Hematopoietic multipotent progenitor cell treated with erythropoietin and hydrocortisone succinate and interleukin-3 and kit ligand, for 8 days (in vitro differentiated cells): ENCODE measurements at places on chromosomes 1 and 21.

- no peak for DNase-seq
These were observed 120.3 kb upstream of the ATP1A1 start for GRCh38 chr1:116252785-116253184.

GRCh38 chr21:45416620-45417019, 11.7 kb downstream of the COL18A1 start:
- DNase-seq, result no peak

DNA sequence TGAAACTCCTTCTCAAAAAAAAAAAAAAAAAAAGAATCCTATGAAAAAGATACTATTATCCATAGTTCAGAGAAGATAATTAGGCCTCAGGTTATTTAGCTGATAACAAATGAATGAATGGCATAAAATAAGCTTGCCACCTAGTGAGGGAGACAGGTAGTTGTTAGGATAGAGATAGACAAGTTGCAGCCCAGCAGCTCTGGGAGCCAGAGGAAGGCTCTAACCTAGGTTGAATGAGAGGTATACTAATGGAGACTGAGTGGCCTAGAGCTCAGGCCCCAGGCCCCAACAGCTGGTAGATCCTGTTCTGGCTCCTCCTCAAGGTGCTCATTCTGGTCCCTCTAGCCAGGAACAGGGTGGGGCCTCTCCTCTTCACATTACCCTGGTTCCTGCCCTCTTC, 20.6 kb upstream of the RSPO1 start:
- no peak for DNase-seq

DNA sequence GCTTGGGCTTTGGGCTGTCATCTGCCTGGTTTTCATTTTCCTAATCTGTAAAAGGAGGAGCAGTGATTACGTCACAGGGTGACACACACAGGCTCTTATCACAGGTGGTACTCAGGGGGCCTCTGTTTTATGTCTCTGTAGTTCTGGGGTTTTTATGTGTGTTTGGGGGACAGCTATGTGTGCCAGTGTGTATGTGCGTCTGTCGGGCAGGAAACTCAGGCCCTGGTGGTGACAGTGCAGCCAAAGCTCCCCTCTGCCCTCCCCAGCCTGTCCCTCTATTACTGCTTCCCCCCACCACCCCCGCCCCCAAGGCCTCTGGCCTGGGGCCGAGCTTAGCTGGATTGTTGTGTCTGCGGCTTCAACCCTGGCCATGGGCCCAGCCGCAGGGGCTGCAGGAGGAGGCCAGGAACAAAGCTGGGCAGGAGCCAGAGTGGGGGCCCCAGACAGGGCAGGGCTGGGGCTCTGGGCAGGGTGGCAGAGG, 13.3 kb downstream of the MFAP2 start:
- no peak for DNase-seq

DNA sequence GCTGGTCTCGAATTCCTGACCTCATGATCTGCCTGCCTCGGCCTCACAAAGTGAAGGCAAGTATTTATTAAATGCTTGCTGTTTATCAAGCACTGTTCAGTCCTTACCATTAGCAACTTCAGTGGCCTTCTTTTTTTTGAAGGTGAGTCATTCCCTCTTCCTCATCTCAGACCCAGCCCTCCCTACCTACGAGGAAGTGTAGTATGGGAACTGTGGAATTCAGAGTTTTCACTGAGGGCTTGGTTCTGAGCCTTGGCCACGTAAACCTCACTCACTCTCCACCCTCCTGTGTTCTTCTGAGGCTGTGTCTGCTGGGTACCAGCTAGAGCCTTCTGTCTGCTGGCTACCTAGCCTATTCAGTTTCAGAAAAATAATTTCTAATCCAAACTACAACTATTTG, 218.3 kb upstream of the SGIP1 start:
- DNase-seq, result no peak

DNA sequence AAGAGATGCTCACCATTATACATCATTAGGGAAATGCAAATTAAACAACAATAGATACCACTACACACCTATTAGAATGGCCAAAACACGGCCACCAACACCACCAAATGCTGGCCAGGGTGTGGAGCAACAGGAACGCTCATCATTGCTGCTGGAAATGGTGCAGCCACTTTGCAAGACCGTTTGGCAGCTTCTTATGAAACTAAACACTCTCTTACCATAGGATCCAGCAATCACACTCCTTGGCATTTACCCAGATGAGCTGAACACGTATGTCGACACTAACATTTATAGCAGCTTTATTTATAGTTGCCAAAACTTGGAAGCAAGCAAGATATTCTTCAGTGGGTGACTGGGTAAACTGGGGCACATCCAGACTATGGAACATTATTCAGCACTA, 28.9 kb upstream of the ADARB1 start:
- DNase-seq, result no peak

DNA sequence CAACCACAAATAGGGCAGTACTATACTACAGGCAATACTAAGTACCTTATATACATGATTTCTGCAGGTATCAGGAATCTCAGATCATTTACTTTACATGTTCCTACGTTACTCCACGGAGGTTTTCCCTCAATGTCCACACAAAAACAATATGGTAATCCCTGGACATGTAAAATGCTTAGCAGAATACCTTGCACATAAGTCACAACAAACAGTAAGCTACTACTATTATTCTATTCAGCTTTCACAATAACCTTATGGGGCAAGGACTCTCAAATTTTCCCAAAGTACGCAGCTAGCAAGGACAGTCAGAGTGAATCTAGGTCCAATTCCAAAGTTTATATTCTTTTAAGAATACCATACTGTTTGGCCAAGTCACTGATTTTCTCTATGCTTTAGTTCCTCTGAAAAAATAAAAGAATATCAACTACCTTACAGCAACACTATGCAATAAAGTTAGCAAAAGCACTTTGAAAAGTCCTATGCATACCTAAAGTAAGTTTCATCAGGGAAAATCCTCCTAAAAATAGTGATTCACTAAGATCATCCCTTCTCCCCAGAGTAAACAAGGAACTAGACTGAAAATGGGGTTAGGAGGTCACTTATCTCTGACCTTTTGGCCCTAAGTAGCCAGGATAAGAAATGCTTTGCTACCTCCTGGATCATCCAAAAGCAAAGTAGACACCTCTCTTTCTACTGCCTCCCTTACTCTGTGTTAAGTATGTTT, 67.4 kb downstream of the LUZP1 start:
- DNase-seq, result no peak

GRCh38 chr1:28519946-28520725, 14.3 kb downstream of the RCC1 start:
- DNase-seq, result no peak

DNA sequence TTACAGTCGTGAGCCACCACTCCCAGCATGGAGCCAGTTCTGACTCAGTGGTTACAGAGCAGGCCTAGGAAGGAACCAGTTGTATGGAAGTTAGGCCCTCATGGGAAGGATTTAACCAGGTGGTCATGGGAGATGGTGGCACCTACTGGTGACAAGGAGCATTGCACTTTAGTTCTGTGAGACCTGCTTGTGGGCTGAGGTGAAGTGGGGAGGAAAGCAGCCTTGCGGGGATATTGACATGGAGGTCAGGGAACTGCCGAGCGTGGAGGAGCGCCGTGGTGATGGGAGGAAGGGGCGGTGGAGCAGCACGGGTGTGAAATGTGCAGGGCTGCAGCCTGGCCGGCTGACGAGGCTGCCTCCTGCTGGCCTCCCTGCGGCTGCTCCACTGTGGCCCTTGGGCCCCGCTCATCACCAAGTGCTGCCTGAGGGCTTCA, 100.4 kb downstream of the GALNT2 start:
- peak; percentile 85 for DNase-seq

DNA sequence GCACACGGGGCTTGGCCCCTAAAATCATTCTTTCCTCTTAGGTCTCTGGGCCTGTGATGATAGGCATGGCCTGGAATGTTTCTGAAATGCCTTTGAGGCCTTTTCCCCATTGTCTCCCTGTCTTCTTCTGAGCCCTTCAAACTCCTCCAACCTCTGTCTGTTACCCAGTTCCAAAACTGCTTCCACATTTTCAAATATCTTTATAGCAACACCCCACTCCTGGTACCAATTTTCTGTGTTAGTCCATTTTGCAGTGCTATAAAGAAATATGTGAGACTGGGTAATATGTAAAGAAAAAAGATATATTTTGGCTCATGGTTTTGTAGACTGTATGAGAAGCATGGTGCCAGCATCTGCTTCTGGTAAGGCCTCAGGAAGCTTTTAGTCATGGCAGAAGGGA, 158.8 kb downstream of the TM2D1 start:
- DNase-seq, result no peak

GRCh38 chr1:154735804-154736168, 127.8 kb upstream of the ADAR start:
- DNase-seq, result no peak
